ENCODE measurements at places on chromosomes 5 and 9.

GRCh38 chr9:131330814-131331600, 41.5 kb downstream of the PLPP7 start:
- DNase-seq: peak; percentile 98

DNA sequence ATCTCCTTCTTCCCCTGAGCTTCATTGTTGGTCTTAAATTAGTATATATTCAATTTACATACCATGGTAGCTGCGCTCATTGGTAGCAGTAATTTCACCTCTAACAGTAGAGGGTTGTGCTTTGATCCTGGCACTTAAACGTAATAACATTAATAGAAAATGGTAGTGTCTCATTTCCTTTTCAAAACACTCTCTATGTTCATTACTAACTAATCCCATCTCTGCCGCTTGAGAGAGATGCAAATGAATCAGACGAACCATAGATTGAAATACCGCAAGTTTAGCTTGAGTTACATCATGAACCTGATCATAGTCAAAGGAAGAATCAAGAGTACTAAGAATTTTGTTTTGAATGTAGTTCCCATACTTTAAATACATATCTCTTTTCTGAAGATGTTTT, 2.2 kb downstream of the THBS4 start:
- no peak for DNase-seq

GRCh38 chr5:151664694-151665585, 21.8 kb downstream of the SPARC start:
- no peak for DNase-seq

- no peak for DNase-seq
Observed at GRCh38 chr5:19987612-19988361, at the start of gene CDH18. CDH18 (minus strand) TSS chr5:19988200; CDS start chr5:19838986, 149,214 bp downstream.

- DNase-seq: no peak
Observed at GRCh38 chr5:54108136-54108535, 202.2 kb downstream of the ARL15 start.

DNA sequence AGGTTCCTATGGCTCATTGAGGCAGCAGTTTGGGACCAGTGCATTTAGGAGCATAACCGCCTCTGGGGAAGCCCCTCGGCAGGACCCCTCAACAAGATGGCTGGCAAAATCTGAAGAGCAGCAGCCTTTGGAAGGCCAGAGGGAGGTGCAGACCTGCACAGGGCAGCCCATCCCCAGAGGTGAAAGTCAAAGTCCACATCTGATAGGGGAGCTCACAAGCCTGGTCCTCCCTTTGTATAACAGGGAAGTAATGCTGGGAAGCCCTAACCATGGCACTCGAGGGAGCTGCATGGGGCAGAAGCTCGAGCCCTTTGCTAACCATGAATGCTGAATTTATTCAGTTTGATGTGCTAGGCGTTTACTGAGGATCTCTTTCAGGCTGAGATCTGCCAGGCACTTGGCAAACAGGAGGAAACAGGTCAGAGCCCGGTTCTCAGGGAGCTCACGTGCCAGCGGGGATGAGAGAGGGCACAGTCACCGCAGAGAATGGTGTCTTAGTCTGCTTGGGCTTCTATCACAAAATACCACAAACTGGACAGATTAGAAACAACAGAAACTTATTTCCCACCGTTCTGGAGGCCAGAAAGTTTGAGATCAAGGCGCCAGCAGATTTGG, 114.1 kb downstream of the GABBR2 start:
- DNase-seq: no peak

- no peak for DNase-seq
Observed at GRCh38 chr9:123389070-123389469, 33.1 kb downstream of the CRB2 start.

DNA sequence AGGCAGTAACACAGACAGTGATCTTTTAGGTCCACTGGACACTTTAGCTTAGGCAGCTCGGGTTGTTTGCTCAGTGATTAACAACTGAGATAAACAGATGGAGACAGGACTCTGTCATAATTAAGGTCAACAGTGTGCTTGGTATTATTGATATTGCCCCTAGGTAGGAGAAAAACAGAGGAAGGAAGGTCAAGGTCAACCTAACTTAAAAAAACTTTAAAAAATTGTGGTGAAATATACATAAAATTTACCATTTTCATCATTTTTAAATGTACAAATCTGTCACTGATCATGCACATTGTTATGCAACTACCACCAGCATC, 2.1 kb upstream of the HSPA4 start:
- DNase-seq: no peak

DNA sequence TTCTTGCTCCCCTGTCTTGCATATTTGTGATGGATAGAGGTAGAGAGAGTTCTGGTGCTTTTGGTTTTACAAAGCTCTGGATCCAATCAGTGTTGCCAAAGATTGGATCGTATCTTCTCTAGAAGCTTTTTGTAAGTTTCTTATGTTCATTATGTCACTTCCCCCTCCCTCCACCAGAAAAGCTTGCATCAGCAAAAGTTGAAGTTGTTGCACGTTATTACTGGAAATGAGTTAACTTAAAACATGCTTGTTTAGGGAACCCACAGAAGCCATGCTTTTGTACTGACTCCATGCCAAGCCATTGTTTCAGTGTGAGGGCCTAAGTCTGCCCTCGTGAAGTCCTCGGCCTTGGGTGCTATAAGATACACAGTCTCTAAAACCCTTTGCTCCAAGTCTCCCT, 186.5 kb downstream of the ERCC6L2 start:
- DNase-seq: no peak

DNA sequence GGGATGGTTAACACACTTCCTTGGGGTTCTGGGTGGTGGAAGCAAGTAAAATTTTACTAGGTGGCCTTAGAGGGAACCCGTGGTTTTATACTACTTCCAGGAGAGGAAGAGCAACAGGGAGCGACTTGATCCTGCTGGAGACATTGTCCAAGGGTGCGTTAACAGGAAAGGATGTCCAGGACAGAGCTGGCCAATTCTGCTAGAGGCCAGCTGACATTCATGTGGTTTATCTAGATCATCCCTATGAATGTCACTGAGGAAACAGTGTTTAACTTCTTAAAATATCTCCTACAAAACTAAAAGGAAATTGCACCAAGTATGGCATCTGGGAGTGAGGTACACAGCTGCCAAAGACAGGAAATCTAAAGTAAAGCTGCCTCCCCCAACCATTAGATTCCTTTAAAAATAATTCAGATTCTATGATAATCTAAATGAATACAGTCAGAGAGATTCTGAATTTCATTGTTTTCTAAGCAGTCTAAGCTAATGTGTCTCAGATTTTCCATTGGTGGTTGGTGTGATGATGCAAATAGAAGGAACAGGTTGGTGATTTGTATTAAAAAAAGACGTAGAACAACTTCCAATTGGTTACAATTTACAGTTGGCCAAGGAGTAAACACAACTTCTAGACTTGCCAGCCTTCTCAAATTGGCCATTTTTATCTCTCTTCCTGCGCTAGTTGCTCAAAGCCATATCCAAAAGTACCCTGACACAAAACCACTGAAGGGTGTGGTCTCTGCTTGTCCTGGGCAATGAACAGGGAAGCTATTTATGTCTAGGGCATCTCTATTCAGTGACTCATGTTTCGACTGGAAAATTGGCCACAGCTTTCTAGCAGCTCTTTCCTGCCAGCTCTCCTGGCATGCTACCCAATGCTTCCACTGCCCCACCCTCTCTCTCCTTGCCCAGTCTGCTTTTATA, 574.7 kb upstream of the MEF2C start:
- peak; percentile 77 for DNase-seq

GRCh38 chr5:159488516-159488915, 158.2 kb upstream of the IL12B start:
- no peak for DNase-seq

DNA sequence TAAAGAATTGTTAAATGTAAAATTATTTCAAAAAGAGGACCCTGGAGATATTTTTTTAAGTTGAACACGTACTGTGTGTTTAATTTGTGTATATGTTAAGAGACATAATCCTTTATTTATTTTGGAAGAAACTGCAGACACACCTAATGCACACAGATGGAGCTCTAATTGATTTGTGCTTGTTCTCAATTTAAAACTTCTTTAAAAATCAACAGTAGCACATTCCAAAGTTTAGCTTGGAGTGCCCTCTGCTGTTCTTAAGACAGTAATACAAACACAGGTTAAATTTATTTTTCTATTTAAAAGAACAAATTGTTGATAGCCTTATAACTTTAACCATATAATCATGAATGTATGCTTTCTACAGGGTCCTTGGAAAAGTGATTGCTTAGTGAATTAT, 277.6 kb upstream of the ADAMTS16 start:
- peak; percentile 37 for DNase-seq

GRCh38 chr5:35436400-35437057, 181.1 kb upstream of the SPEF2 start:
- DNase-seq: peak; percentile 36

DNA sequence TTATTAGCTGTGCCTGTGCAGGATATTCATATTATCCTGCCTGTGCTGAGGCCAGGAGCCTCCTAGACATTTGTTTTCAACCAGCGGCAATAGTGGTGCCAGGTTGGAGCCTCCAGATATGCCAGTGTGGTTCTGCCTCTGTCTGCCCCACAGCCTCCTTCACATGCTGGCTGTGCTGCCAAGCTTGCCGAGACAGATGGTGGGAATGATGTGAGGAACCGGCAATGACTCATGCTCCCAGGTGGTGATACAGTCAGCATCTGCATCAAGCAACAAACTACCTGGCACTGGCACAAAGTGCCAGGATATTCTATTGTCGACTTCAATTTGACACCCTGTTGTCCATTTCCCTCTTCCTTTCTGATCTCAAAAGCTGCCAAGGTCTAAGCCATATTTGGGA, 285.7 kb downstream of the CHSY3 start:
- DNase-seq: no peak

Data from hematopoietic multipotent progenitor cell treated with erythropoietin and hydrocortisone succinate and interleukin-3 and kit ligand, for 8 days (in vitro differentiated cells).